ENCODE measurements at places on chromosomes 2 and 18.

DNA sequence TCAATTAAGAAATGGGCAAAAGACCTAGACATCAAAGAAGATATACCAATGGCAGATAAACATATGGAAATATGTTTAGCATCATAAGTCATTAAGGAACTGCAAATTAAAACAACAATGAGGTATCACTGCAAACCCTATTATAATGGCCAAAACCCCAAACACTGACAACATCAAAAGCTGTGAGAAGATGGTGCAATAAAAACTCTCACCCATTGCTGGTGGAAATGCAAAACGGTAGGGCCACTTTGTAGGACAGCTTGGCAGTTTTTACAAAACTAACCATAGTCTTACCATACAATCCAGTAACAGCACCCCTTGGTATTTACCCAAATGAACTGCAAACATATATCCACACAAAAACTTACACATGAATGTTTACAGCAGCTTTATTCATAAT, 213.1 kb downstream of the UBE2E3 start:
- no peak for DNase-seq

- DNase-seq, result no peak
Observed at GRCh38 chr2:16816016-16816415, 150.4 kb upstream of the CYRIA start.

DNA sequence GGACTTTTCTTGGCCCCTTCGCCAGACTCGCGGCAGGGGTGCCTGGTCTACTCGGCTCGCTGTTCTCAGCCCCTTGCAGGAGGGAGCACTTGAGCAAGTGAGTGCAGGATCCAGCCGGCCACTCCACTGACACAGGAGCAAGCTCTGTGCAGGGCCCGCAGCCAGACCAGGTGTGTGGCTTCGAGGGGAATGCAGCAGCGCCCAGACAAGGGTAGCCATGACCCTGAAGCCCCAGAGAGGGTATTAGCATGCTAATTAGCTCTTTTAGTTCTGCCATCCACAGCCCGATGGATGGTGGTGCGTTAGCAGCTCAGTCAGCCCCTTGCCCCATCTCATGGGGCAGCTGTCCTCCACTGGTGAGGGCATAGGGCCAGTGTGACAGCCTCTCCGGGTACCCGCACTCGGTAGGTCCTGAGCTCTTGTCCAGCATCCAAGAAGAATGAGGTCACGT, 103.2 kb upstream of the HS6ST1 start:
- no peak for DNase-seq

DNA sequence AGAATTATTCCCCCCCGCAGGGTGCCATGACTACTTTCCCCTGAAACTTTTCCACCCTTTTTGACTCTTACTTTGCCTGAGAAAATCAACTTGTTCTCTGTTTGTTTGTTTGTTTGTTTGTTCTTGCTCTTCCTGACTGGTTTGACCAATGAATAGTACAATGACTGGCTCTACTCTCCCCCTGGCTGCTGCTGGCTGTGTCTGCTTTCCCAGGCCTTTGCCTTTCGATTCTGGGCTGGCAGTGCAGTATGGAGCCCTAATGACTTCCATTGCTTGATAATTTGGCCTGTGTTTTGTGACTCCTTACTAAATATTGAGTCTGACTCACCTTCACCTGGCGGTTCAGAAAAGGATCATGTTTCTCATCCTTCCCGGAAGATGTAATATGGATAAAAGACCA, 241.1 kb downstream of the TMEM182 start:
- no peak for DNase-seq

DNA sequence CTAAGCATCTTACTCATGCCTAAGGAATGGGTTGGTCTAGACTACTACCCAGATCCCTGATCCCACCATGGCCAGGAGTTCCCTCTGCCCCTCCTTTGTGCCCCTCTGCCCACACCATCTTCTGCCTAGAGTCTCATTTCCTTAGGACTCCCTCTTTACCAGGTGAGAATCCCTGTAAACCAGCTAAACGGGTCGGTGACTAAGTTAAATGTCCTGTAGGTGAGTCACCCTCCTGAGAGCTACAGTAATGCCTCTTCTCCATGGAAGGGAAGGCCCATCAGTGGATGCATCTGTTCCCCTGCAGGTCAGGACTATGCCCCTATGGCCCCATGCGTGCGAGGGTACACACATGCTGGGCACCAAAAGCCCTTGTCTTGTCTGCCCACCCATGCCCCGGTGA, 25.4 kb downstream of the PTGR3 start:
- no peak for DNase-seq

GRCh38 chr18:59509481-59510442, 150.7 kb upstream of the LMAN1 start:
- DNase-seq, result no peak

- no peak for DNase-seq
Observed at GRCh38 chr2:4693266-4693665, 989.9 kb downstream of the DCDC2C start.

DNA sequence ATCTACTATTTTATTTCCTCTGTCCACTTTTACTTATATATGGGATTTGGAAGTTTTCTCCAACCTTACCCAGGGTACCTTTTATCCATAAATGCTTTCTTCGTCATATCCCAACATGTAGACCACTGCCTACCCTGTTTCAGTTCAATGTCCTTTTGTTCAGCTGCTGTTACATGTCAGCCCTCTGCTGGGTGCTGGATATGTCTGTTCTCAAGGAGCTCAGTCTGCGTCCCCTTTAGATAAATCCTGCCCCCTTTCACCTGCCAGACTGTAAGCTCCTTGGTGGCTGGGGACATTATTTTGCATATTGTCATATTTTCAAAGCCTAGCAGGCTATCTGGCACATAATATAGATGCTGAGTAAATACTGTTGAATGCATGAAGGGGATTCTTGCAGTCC, 53.2 kb downstream of the NEMP2 start:
- no peak for DNase-seq

DNA sequence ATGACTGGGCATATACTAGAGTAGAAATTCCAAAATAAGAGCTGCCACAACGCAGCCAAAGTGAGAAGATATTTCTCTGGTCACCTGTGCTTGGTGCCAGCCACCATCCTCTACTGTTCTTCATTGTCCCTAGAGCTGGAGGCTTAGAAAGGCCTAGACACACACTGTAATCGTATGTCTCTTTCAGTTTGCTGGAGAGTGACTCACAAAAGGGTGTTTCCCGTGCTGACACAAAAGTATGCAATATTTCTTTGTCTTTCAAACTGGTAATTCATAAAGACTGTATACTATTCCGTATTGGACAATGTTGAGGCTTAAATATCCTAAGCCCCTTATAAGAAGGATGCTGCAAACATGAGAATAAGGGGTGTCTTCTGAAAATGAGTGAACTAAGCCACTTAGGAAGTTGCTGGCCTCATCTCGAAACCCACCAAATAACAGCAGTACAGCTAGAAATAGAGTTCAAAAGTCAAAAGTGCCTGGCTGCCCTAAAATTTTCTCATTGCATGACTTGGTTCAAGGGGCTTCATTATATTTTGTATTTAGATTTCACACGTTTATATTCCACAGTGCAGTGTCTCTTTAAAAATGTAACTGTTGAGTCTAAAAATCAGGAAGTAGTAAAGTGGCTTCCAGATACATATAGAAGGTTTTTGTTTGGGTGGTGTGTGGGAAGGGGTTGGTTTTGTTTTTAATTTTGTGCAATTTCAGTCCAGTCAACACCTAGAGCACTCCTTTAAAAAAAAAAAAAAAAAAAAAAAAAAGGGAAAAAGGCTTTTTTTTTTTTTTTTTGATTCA, 601.1 kb downstream of the ARHGAP15 start:
- DNase-seq, result no peak

- DNase-seq, result no peak
Observed at GRCh38 chr2:226403369-226403768, 396.3 kb downstream of the IRS1 start.

DNA sequence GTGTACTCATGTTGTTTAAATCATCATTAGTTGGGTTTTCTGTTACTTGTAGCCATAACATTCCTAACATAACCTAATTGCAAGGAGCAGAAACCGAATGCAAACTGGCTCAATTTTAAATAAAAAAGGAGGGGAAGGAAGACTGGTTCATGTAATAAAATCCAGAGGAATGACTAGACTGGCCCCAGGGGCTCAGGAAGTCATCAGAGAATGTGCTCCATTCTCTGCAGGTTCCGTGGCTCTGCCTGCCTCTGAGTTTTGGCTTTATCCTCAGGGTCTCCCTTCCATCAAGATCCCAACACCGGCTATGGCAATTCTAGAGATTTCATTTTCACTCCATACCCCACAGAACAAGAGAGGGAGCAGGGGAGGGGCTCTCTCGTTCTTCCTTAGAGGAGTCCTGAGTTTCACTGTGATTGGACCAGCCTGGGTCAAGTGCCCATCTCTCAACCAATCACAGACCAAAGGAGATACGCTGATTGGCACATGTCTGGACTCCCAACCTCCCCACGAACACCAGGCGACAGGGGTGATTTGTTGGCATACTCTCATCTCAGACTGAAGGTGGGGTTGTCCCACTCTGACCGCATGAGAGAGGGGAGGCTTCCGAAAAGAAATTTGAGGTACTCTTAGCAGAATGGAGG, 64.8 kb downstream of the NPPC start:
- DNase-seq, result no peak

- no peak for DNase-seq
Observed at GRCh38 chr2:151097895-151098294, 163.8 kb downstream of the RBM43 start.

GRCh38 chr2:148675708-148676107, 31.2 kb downstream of the EPC2 start:
- no peak for DNase-seq

- DNase-seq, result no peak
Observed at GRCh38 chr2:102765061-102765460, 3.2 kb downstream of the TMEM182 start.

- DNase-seq, result no peak
Observed at GRCh38 chr2:120678251-120678650, 57.4 kb upstream of the GLI2 start.

- no peak for DNase-seq
Observed at GRCh38 chr2:94762600-94762999, 108.6 kb upstream of the TEKT4 start.

DNA sequence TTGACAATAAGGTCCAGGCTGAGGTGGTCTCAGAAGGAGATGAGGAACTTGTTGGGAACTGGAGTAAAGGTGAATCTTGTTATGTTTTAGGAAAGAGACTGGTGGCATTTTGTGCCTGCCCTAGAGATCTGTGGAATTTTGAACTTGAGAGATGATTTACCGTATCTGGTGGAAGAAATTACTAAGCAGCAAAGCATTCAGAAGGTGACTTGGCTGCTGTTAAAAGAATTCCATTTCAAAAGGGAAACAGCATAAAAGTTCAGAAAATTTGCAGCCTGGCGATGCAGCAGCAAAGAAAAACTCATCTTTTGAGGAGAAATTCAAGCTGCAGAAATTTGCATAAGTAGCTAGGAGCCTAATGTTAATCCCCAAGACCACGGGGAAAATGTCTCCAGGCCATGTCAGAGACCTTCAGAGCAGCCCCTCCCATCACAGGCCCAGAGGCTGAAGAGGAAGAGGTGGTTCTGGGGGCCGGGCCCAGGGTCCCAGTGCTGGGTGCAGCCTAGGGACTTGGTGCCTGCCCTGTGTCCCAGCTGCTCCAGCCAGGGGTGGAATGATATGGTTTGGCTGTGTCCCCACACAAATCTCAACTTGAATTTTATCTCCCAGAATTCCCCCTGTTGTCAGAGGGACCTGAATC, 73.5 kb downstream of the FIGN start:
- DNase-seq, result no peak

DNA sequence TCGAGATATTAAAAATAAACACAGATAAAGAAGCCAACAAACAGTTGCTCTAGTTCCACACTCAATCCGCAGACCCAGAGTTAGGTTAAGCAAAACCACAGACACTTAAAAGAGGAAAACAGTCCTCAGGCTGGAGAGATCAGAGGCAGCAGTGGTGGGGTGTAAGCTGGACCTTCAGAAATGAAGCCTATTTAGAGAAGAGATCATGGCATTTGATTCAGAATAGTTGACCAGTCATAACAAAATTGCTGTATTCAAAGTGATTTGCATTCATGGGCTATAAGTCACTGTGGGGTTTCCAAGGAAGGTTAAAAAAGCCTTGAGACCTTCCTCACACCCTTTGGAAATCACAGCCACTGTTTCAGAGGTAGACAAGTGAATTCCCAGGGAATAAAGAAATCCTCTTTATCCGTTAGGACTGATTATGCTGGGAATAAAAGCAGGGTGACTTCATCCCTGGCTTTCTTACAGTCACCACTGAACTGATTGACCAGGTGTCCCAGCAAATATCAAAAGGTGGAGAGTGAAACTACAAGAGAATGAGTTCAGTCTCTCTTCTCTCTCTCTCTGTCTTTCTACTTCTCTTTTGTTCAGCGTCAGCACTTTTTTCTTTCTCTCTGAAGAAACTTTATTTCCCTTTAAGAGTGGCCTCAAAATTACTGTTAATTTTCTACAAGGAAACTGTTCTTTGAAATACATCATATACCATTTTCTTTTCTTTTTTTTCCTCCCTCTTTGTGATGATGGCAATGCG, 171.8 kb upstream of the PIK3C3 start:
- no peak for DNase-seq

DNA sequence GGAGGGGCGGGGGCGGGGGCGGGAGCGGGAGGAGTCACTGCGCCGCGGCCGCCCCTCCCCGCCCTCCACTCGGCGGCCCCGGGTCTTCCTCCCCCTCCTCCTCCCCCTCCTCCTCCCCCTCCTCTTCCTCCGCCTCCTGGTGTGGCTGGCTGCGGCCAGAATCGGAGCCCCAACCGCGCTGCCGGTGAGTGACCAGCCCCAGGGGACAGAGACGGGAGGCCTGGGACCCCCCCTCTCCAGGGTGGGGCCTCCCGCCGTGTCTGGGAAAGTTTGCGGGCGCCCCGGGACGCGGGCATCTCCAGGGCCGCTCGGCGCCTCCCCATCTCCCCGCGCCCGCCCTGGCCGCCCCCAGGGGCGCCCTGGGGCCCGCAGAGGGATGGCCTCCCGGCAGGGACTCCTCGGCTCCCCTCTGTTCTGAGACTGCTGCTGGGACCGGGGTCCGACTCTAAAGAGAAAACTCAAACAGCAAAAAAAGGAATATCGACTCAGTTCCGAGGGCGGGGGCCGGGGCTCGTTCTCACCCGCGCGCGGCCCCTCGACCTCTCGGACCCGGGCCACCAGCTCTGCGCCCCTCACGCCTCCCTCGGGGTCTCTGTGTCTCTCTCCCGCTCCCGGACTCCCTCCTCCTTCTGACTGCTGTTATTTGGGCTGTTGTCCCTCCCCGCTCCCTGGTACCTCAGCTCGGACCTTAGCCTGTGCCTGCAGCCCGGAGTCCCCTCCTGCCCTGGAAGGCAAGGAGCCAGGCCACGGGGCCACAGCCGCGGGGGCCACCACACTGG, at the start of gene STON1:
Gene STON1 (plus strand): TSS at position 122 of the 779 bp plus-strand sequence. CDS start 50,480 bp downstream, outside the sequence.
- no peak for DNase-seq

- no peak for DNase-seq
Observed at GRCh38 chr2:18849841-18850578, 260.6 kb upstream of the NT5C1B start.

DNA sequence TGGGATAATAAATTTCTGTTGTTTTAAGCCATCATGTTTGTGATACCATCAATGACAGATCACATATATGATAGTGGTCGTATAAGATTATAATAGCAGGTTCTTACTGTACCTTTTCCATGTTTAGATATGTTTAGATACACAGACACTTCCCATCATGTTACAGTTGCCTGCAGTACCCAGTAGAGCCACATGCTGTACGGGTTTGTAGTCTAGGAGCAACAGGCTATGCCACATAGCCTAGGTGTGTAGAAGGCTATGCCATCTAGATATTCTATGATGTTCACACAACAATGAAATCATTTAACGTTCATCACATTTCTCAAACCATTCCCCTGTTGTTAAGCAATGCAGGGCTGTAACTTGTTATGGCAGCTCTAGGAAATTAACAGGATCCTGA, 132.9 kb upstream of the SH3BP4 start:
- no peak for DNase-seq

- DNase-seq, result no peak
Observed at GRCh38 chr2:209808521-209808920, 36.9 kb downstream of the UNC80 start.
